WTC11 (cell line): ENCODE measurements at places on chromosomes 2 and 18. TPM values are rescaled to one million over a fixed set of nuclear protein-coding genes. Genes with fewer than 3 reads are reported as not detected.

DNA sequence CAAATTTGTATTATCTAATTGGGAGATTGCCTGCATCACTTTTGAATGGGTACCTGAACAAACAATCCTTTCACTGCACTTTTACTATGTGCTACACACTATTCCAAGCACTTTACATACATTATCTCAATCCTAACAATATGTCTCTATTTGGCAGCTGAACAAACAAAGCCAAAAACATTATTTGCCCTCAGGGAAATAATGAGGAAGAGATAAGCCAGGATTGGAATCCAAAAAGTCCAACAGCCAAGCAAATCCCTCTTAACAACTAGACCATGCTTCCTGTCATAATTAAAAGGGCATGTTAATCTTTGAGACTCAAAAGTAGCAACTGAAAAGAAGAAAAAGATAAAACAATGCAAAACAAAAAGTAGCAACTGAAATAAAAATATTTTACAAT lies 32.1 kb downstream of the RPRD1A start:
- DNase-seq = no peak

GRCh38 chr2:235421618-235422017 lies 72.2 kb upstream of the AGAP1 start:
- no peak for DNase-seq

DNA sequence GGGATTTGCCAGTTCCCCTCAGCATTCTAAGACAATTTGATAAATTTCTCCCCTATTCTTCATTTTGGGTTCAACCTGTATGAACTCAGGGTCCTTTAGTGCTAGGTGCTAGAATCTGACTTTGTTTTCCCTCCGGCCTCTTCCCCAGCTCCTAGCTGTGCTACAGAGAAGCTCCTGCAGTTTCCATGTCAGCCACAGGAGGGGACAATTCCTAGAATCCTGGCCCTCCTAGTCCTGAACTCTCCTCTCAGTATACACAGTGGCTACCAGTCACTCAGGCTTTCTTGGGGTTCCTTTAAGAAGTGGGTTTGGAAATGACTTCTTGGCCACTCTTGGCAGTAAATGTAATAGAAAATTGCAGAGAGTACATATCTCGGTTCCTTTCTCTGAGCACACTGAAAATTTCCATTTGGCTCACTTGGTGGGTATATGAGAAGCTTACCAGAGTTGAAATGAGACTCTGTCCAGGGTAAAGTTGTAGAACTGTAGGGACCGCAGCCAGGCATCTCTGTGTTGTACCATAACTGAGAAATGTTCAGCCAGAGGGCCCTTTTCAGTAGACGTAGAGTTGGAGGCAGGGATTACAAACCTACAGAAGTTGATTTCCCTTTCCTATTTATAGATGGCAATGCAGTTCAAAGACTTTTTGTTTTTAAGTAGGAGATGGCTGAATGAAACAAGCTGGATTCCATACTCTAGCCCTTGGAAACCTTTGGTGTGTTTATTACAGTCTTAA lies 5.0 kb upstream of the CHST10 start:
- peak; percentile 60 for DNase-seq

DNA sequence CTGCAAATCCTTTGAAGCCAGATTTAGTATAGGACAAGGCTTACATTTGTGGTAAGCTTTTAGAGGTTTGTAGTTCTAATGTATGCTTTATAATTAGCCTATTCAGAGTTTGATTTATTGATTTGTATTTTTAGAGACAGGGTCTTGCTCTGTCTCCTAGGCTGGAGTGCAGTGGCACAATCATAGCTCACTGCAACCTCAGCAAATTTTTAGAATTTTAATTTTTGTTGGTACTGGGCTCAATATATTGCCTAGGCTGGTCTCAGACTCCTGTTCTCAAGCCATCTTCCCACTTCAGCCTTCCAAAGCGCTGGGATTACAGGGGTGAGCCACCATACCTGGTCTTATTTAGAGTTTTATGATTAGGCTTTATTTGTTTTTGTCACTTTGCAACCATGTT lies 4.5 kb downstream of the KCNJ13 start:
- no peak for DNase-seq

GRCh38 chr18:75846321-75846720 lies 418.8 kb upstream of the SMIM21 start:
- no peak for DNase-seq

- DNase-seq = no peak
These were observed 21.0 kb downstream of the BCL11A start for GRCh38 chr2:60532421-60532820.

GRCh38 chr2:69964353-69964841 lies 3.0 kb upstream of the ASPRV1 start:
- no peak for DNase-seq

GRCh38 chr2:98793897-98794830 lies 63.2 kb upstream of the MGAT4A start:
- no peak for DNase-seq

DNA sequence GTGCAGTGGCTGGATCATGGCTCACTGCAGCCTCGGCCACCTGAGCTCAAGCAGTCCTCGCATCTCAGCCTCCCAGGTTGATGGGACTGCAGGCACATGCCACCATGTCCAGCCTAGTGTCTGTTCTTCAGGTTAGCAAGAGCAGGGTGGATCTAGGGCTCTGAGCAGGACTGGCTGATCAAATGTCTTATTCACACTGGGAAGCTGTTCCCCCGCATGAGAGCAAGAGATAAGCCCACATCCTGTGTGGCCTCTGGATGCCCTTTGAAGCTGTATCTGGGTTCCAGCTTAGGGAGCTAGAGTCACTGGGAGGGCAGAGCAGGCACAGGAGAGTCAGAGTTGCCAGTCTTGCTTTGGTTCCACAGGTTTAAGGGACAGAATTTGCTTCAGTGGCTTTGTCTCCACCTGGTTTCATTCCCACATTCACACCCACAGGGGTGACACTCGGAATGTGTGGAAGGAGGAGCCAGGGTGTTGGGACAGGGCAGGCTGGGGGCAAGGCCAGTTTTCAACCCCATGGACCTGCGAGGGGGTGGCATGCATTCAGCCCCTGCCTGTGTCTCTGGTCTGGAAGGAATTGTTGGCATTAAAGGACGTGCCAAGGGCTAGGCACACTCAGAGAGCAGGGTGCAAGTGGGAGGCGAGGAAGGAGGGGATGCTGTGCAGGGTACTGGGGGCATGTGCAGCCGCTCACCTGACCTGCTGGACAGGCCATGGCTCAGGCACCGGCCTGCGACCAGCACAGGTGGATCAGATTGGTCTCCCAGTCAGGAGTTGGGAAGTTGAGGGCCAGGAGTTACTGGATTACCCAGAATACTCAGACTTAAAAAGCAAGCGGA lies 24.5 kb downstream of the PTPN18 start:
- DNase-seq = no peak

DNA sequence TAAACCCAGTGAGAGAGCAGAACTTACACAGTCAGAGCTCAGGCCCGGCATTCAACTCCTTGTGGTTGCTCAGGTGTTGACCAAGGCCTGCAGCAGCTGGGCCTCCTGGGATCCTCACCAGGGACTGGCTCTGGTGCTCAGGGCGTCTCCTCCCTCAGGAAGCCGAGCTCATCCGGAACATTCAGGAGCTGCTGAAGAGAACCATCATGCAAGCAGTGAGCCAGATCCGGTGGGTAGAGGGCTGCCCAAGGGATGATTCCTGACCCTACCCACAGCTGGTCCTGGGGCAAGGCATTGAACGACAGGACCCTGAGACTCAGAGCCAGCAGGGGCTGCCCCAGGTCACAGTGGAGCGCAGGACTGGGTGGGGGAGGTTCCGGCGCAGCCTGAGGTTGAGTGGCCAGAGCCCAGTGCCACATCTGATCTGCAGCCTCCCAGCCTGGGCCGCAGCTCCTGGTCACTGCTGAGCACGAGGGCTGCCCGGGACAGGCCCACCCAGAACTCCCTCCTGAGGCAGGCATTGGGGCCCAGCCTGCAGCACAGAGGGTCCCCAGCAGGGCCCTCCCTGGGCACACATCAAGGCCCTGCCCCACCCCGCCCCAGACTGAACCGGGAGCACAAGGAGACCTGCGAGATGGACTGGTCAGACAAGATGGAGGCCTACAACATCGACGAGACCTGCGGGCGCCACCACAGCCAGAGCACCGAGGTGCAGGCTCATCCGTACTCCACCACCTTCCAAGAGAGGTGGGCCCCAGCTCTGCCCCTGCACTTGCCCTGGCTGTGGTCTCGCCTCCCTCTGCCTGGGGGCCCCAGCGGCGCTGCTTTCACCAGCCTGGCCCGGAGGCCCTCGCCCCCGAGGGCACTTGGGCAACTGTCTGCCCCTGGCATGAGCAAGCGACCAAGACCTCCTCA lies 2.4 kb downstream of the TEKT4 start:
- no peak for DNase-seq

- no peak for DNase-seq
These were observed 7.0 kb upstream of the TMX3 start for GRCh38 chr18:68721681-68722583.

DNA sequence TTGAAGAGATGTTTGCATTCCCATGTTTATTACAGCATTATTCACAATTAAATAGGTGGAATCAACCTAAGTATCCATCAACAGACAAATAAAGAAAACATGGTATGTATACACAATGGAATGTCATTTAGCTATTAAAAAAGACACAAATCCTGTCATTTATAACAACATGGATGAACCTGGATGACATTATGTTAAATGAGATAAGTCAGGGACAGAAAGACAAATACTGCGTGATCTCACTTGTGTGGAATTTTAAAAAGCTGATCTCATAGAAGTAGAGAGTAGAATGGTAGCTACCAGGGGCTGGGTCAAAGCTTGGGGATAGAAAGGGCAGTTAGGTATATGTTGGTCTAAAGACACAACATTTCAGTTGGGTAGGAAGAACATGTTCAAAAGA lies 376.3 kb downstream of the EPHA4 start:
- DNase-seq = no peak

DNA sequence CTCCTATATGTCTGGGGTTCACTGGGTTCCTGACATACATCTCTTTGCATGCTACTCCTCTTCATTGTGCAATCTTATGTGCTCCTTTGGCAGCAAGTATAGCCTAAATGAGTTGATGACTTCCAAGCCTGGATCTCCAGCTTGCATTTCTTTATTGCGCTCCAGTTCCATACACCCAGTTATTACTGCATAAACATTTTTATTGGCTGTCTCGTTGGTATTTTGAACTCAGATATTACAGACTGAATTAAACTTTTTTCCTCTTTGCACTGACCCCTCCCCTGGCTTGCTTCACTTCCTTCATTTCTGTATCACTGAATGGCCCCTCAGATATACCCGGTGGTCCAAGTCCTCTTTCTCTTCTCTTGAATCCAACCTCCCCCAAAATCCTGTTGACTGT lies 219.2 kb downstream of the MC4R start:
- no peak for DNase-seq

GRCh38 chr18:965921-966758 lies 61.5 kb downstream of the ADCYAP1 start:
- DNase-seq = no peak

DNA sequence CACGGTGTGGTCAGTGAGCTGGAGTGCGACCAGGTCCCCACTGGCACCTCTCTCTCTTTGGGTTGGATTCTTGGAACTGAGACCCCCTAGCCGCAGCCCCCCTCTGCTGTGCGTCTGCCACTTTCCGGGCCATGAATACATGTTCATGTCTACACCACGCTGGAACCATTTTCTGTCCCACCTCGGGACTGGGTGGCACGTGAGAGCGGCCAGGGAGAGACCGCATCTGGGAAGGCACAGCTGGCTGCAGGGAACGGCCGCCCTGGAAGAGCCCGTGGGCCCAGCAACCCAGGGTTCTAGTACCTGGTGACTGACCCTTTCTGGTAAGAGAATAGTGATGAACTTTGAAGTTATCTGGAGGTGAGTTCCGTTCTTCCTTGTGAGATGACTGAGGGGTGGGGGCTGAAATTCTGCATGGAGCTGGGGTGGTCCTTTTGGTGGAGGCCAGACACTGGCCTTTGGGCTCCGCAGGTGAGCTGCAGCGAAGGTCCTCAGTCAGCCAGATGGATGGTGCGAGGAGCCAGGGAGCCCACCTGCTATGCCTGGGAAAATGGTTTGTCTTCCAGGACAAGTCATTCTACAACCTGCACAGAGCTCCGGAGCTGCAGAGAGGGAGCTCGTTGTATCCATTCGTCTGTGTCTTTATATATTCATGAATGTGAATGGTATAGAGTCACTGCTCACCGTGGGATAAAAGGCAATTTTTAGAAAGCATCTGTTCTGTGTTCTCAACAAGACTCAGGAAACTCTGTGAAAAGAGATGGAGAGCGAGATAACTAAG lies 223.5 kb downstream of the NDUFA10 start:
- DNase-seq = no peak

GRCh38 chr2:47088371-47089082 lies 66.6 kb downstream of the STPG4 start:
- no peak for DNase-seq

DNA sequence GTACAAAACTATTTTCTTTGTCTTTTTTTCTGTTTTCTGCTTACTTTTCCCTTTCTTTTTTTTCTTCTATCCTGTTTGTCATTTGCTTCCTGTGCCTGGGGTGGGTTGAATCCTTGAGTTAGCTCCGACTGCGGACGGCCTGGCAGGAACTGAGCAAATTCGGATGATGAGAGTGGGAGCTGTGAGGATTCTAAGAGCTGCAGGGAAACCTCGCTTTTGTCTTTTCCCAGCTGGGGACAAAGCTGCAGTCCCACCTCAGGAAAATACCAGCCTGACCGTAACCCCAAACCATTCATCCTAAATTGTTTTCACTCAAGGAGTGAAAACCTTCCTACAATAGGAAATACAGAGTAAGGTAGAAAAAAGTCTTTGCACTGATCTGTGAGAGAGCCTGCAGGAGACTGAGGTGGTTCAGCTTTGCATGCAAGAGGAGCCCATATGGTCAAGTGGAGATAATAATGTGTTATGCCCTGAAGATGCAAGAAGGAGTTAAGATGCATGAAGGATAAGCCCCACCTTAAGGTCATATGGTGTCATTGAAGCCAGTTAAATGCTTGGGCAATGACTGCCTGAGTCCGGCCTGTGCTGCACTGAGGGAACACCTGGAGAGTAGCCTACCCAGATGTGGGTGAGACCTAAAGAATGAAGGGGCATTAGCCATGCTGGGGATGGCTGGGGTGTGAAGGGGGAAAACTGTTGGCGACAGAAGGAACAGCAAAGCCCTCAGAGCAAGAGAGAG lies 31.7 kb upstream of the ARL4C start:
- DNase-seq = no peak

- no peak for DNase-seq
These were observed 421.5 kb upstream of the MEIS1 start for GRCh38 chr2:66013456-66013855.

- no peak for DNase-seq
These were observed 96.8 kb upstream of the PPP1CB start for GRCh38 chr2:28654663-28655320.

DNA sequence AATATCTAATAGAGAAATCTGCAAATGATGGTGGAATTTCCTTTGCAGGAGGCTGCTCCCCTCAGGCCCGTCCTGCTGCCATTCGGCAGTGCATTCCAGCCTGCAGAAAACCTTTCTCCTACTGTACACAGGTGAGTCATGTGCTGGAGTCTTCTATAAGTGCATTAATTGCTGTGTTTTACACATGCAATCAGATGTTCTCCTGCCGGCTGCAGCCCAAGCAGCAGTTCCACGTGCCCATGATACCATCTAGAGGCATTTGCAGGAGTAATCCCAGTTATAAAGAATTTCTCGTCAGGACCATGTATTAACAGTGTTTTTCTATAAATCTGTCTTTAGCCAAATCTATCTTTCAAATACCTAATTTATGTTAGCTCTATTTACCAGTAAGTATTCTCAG lies 304.7 kb upstream of the HNMT start:
- no peak for DNase-seq

The RUFY4 gene
- total RNA-seq = 0.31 to 0.64 TPM (median 0.57 TPM) in 3 replicates

The FEV gene
- not detected in 3 replicates for total RNA-seq

The G6PC2 gene
- not detected in 3 replicates for total RNA-seq

The RNASEH1 gene
- total RNA-seq = 34.0 to 44.4 TPM (median 38.7 TPM) in 3 replicates

The SLC8A1 gene
- 1.4 to 2.6 TPM (median 1.7 TPM) in 3 replicates for total RNA-seq

The TEX44 gene
- total RNA-seq = not detected in 3 replicates

The TFCP2L1 gene
- 3.3 to 4.3 TPM (median 3.7 TPM) in 3 replicates for total RNA-seq

The VIL1 gene
- 2.9 to 3.8 TPM (median 3.0 TPM) in 3 replicates for total RNA-seq

The CLEC4F gene
- not detected in 3 replicates for total RNA-seq

The RPRD1A gene
- 104 to 115 TPM (median 107 TPM) in 3 replicates for total RNA-seq

The IL1R1 gene
- 0.37 to 0.78 TPM (median 0.55 TPM) in 3 replicates for total RNA-seq
